ENCODE measurements at places on chromosomes 2 and 18. TPM values are rescaled to one million over a fixed set of nuclear protein-coding genes. Genes with fewer than 3 reads are reported as not detected.
A peak's percentile ranks its signal among the peaks of the same experiment; 100 is the strongest.

DNA sequence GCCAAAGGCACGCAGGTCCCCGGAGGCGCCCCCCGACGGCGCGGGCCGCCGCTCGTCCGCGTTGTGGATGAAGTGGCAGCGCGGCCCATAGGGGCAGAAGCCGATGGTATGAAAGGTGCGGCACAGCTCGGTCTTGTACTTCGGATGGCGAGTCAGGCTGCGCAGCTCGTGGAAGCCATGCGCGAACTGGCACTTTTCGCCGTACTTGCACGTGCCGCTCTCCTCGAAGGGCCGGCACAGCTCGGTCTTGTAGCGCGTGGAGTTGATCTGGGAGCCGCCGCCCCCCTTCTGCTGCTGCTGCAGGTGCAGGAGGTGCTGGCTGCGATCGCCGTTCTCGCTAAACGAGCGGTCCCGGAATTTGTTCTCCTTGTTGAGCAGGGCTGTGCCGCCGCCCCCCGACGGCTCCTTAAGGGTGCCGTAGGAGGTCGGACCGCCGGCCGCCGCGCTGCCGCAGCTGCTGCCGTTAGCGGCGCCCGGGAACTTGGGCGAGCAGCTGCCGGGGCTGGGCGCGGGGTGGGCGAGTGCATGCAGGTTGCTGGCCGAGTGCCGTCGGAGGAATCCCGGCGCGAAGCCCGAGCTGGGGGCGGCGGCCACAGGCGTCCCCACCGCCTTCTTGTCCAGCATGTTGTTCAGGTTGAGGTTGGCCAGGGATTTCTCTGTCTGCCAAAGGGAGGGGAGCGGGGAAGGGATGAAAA lies 1.2 kb downstream of the ZFP36L2 start:
- peak; percentile 65 for DNase-seq

DNA sequence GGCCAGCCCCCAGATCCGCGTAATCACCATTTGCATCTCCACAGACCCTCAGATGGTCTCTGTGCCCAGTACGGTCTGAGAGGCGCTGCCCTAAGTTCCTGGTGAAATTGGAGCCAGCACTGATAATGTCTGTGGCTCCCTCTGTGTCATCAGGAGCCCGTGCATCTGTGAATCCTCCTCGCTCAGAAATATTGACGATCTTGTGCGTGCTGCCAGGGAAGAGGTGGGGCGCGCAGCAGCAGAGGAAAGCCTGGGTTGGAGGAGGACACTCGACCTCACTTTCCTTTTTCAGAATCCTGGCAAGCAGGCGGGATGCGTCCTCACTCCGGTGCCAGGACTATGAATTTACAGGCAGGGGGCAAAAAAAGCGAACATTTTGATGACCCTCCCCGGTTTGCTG lies 686.1 kb upstream of the SALL3 start:
- no peak for DNase-seq

- DNase-seq, result no peak
Observed at GRCh38 chr2:121069434-121069969, 215.5 kb downstream of the TFCP2L1 start.

GRCh38 chr2:88472811-88473210 lies 20.3 kb upstream of the FOXI3 start:
- no peak for DNase-seq

DNA sequence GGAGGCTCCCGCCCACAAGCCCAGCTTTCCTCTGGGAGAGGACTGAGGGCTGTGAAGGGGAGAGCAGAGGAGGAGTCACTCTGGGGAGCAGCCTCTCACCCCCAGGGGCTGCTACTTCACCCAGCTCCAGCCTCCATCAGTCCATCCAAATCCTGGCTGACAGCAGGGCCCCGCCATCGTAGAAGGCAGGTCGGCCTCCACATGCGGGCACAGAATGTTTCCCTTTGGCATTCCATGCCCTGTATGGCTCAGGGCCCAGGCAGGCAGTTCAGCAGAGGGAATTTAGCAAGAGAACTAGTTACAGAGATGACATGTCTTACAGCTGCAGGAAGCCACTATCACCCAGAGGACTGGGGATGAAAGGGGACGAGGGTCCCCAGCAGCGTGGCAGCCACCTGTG lies 6.4 kb upstream of the ODC1 start:
- no peak for DNase-seq

DNA sequence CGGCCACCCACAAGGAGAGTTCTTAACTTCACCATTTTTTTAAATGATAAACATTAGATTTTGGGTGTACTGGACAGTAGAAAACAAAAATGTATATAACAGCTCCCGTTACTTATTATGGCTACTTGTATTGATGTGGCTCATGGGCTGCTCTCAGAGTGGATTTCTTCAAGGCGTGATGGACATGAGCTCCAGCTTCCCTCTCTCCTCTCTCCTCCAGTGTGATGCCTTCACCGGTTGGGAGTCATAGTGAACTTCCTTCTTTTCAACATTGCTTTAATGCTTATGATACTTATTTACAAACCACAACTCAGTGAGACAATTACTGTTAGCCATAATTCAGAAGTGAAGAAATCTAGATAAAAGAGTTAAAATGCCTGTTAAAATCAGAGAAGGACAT lies 515.2 kb downstream of the RNF144A start:
- DNase-seq, result no peak

DNA sequence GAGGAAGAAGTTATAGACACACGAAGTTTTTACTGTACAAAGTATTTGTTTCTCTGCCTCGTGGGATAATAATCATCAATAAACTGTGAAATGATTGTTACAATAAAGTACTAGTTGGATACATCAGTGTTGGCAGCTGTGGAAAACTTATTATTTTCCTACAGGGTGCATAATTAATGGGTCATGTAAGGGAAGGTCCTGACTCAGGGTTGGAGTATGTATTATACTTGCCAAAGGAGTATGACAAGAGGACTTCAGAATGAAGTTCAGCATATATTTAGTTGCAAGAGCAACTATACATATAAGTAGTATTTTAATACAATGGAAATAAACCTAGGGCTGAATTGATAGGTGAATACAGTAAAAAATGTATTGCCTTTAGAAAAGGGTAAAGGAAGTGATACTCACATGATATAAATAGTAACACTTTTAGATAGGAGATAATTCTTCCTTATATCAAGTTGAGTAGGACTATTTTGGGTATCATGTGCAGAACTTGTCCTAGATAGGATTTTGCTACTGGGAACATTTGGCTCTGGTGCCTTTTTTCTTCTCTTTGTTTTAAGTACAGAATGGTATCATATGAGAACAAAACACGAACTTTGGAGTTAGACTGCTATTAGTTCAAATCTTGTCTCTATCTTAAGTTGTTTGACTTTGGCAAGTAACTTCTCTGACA lies 79.1 kb downstream of the PLCL1 start:
- DNase-seq, result no peak

DNA sequence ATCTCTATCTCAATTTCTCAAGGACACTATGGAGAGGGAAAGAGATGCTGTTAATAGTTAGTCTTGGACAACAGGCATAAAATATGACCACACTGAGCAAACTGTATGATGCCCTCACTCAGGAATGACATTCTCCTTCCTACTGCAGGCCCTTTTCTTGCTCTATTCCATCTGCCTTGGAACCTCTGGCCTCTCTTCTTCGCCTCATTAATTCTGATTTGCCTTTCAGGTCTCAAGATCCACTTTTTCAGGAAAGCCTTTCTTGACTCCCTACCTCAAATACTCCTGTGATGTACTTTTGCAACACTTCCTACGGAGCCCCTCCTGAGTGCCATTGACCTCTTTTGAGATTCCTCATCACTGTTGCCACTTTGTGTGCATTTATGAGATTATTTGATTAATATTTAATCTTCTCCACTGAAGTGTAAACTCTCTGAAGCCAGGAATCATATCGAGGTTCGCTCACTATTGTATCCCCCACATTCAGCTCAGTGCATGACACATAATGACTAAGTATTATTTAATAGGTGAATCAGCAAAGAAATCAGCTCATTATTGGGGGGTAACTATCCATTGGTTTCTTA lies 21.3 kb upstream of the SPP2 start:
- no peak for DNase-seq

- no peak for DNase-seq
Observed at GRCh38 chr18:7116792-7117389, 706 bp downstream of the LAMA1 start.

DNA sequence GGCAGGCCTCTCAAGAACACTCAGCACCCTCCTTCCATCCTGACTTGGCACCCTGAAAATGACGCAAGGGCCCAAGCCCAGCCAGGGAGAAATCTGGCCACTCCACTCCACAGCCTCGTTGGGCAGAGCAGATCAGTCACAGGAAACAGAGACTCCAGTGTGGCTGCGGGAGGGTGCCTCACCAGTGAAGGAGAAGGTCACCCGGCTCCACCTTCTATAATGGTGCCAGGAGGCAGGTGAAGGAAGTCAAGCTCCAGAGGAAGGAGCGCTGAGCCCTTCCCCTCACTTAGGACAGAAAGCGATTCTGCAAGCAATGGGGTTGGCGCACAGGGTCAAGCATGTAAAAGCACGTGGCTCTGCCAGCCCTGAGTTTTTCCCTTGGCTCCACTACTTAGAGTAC lies 35.3 kb downstream of the CRACDL start:
- no peak for DNase-seq

- no peak for DNase-seq
Observed at GRCh38 chr2:17719562-17720371, 33.8 kb downstream of the SMC6 start.

DNA sequence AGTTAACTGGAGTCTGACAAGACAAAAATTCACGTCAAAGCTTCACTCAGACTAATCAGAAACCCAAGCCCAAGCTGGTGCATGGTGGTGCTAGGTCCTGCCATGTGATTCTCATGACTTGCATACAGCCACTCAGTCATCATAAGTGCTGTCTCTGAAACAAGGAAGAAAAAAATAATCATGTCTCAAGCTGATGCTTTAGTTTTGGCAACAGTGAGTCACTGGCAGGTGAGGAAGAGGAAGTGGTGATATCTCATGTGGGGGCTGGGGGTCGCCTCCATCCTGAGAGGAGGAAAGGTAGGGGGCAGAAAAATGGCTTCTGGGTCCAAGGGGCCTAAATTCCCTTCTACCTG lies 136.3 kb downstream of the TMEM163 start:
- DNase-seq, result no peak

DNA sequence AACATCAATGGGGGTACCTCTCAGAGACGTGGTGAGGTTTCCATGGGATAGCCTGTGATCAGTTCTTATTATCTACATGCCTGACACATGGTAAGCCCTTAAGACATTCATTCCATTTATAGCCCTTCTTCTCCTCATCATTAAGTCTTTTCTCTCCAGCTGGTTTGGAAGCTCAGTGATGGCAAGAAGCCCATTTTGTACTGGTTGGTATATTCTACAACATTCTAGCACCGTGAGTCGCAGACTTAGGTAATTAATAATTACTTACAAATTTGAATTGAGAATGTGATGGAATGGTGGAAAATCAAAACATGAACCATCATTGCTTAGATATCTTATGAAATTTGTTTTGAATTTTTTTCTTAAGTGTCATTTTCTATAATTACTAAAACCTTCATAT lies 472.6 kb downstream of the DLGAP1 start:
- DNase-seq, result no peak

GRCh38 chr2:20378891-20379519 lies 28.4 kb upstream of the PUM2 start:
- peak; percentile 91 for DNase-seq

GRCh38 chr2:3430172-3430571 lies 50.7 kb downstream of the TRAPPC12 start:
- DNase-seq, result no peak

DNA sequence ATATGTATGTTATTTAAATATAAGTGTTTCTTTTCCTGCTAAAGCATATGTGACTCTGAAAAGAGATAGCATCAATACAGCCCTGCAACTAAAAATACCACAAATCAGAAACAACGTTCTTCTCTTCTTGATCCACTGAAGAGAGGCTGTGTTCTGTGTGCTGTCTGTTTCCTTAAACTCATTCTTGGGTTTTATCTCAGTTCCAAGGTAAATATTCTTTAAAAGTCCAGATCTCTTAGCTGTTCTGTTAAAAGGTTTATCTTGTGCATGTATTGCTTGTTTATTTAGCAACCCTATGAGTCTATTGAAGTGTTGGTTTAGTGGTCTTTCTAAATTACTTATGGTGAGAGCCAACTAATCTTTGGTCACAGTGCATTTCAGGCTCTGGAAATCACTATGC lies 173.3 kb upstream of the NT5C1B start:
- no peak for DNase-seq

DNA sequence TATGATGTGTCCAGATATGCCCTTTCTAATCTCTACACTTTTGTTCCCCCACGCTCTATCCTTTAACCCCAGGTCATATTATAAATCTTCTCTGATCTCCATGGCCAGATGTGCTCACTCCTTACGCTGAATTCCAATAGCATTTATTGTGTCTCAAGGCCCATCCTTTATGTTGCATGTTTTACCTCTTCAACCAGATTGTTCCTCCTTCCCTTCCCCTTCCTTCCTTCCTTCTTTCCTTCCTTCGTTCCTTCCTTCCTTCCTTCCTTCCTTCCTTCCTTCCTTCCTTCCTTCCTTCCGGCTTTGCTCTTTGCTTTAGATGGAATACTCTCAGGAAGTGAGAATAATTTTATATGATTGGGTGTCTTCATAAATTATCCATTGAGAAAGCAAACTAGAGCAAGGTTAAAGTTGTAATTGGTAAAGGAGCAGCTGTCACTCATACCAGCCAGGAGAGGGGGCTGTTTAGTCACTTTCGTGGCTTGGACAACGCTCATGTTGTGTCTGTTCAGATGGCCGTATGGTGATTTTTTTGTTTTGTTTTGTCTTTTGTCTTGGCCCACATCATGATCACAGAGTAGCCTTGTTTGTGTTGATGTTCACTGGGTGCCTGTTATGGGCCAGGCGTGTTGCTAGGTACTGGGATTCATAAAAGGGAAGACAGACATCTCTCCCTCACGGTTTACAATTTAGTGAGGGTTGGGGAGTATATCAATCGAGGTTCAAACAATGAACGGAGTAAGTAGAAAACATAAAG lies 68.0 kb downstream of the DAW1 start:
- no peak for DNase-seq

DNA sequence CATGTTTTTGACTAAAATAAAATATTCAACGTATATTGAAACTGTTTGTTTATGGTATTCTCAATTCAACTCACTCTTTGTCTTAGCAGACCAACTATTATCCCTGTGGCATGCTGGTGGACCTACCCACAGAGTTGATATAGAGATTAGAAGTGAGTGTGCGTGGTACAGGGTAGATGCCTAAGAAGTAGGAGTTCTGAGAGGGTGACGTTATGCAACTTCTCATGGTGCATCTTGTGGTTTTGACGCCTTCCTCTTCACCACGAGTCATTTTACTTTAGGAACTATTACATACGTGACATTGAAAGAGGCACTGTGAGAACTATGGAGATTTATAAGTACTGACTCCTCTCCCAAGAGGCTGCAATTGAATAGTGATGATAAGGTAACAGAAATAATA lies 26.6 kb upstream of the NAPG start:
- no peak for DNase-seq

GRCh38 chr2:239253701-239254436 lies 147.0 kb downstream of the HDAC4 start:
- DNase-seq, result no peak

GRCh38 chr18:362311-363290 lies 94.8 kb upstream of the THOC1 start:
- DNase-seq, result no peak

VWC2L gene
- total RNA-seq, result not detected

EML4 gene
- total RNA-seq, result 40.7 TPM

CTAGE1 gene
- total RNA-seq, result not detected

C2orf78 gene
- total RNA-seq, result not detected

HSBP1L1 gene
- total RNA-seq, result 20.6 TPM

GDF7 gene
- 1.5 TPM for total RNA-seq

All from uterus (tissue), 4 donors.